ENCODE measurements at places on chromosomes 1 and 21.

- DNase-seq, result no peak
These were observed 99.0 kb upstream of the ADGRL4 start for GRCh38 chr1:79105500-79105899.

- DNase-seq, result no peak
These were observed 85.0 kb downstream of the EPS15 start for GRCh38 chr1:51433972-51434510.

- no peak for DNase-seq
These were observed 11.7 kb upstream of the FOXO6 start for GRCh38 chr1:41349361-41350054.

- DNase-seq, result no peak
These were observed 27.8 kb downstream of the TMPRSS2 start for GRCh38 chr21:41480086-41480690.

- DNase-seq, result no peak
These were observed 864.4 kb downstream of the USP25 start for GRCh38 chr21:16594191-16594590.

Data from cortex of kidney (tissue), 1 donor.